Stimulated activated CD4-positive, alpha-beta T cell treated with anti-CD3 and anti-CD28 coated beads, Interleukin-1b, Interleukin-23, amount 100 ng/mL, for 1 hour (primary cell): ENCODE measurements at places on chromosomes 3 and 15.

- DNase-seq: no peak
These were observed 121.5 kb upstream of the LIPC start for GRCh38 chr15:58309963-58310928.

GRCh38 chr3:99250821-99251355 lies 349.4 kb upstream of the DCBLD2 start:
- no peak for DNase-seq

DNA sequence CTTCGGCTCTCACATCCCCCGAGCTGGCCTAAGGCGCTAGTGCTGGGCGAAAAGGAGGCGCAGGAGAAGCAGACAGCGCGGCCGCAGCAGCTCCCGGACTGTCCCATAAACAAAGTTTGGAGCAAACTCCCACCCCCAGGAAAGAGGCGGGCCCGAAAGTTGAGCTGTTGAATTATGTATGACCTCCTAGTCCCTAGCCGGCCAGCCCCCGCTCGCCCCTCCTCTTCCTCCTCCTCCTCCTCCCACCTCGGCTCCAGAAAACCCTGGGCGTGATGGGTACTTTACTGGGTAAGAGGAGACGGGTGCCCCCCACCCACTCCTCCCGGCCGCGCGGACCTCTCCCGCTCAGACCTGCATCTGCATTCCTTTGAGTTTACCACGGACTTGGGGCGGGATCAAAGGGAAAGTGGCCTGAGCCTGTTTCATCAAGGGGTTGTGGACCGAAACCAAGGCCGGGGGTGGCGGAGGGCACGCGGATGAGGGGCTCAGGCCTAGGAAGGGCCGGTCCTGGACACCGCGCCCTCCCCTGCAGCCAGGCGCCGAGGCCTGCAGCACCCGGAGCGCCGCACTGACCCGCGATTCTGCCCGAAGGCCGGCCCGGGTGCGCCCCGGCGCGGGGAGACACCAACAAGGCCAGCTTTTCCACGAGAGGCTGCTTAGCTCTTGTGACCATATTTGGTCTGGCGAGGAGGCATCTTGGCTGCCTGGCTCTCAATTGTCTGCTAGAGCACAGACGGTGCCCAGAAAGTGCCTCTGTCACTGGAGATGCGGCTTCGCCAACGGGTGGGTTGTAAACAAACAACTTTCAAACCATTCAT lies at the start of gene WWTR1:
Gene WWTR1, minus strand, starts transcription at position 100 of the 818 bp plus-strand sequence. CDS start 719 bp downstream, outside the sequence.
- no peak for DNase-seq

GRCh38 chr15:80462836-80463512 lies 58.8 kb downstream of the ARNT2 start:
- DNase-seq: no peak

DNA sequence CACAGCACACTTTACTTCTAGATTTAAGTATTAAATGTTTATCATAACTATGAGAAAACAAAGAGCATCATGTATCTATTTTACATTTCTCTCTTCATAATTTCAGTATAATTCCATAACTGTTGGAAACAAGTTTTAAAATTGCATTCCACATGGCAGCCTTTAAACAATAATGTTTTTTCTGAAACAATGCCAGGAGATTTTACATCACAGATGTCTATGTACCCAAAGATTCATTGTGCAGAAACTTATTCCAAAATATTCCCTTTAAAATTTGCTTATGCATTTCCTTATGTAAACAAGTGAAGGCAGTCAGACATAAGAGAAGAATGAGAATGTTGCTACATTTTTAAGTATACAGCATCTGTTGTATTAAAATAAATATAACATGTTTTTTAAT lies 324.9 kb upstream of the COL8A1 start:
- no peak for DNase-seq

GRCh38 chr15:101014921-101015841 lies 96.0 kb downstream of the LRRK1 start:
- DNase-seq: peak; percentile 61

DNA sequence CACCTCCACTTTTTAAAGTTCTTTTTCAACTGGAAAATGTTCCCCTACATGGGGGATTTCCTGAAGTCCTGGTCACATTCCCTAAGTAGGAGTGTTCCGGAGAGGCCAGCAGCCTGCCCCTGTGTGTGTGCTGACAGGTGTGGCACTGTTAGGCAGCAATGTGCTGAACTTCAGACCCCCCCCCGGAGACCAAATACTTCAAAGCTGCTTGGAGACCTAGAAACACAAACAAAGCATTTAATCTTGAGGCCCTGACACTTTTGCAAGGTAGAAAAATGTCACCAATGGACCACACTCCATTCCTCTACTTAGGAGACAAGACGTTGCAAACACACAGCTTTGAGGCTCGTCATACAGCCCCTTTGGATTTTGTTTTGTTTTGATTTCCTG lies 259.6 kb upstream of the CTNNB1 start:
- no peak for DNase-seq

DNA sequence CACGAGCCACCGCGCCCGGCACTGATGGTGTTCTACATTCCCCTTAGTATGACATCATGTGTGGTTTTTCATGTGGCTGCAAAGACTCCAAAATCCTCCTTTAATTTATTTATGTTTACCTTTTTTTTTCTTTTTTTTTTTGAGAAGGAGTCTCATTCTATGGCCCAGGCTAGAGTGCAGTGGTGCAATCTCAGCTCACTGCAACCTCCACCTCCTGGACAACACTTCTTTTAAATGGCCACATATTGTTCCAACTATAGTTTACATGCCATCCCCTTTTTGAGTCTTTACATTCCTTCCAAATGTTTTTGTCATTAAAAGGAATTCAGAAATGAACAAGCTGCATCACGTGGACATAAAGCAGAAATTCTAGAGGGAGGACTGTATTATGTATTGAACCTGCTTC lies 10.3 kb upstream of the CDV3 start:
- DNase-seq: no peak

DNA sequence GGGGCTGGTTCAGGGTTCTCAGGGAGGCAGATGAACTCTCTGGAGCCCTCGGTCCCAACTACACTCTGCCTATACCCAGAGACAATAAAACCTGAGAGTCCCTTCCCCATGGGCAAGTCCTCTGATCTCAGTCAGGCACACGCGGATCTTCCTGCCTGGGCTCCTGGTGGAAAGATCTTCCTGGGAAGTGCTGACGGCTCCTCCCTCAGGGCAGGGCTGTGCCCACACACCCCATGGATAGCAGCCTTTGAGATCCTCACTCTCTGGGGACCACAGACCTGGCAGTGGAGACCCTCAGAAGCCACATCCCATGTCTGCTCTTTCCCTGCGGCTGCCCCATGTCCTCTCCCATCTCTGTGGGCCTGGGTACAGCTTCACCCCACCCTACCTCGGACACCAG lies 10.4 kb downstream of the SH2D7 start:
- DNase-seq: no peak

- no peak for DNase-seq
These were observed 98.7 kb downstream of the KCNMB2 start for GRCh38 chr3:178634975-178635374.

DNA sequence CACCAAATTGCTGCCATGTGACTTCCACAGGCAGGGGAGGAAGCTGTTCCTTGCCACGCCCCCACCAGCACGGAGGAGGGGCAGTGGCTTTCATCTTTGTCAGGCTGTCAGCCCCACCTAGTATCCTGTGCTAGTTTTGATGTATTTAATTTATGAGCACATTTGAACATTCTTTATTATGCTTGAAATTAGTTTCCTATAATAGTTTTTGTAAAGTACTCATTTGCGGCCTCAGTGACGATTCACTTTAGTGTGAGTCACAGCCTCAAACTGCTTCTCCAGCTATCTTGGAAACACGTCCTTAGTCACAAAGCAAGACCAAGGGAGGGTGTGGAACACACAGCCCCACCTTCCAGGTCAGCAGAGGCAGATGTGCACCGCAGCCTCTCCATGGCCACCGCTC lies 239.9 kb upstream of the ATP10A start:
- DNase-seq: no peak

DNA sequence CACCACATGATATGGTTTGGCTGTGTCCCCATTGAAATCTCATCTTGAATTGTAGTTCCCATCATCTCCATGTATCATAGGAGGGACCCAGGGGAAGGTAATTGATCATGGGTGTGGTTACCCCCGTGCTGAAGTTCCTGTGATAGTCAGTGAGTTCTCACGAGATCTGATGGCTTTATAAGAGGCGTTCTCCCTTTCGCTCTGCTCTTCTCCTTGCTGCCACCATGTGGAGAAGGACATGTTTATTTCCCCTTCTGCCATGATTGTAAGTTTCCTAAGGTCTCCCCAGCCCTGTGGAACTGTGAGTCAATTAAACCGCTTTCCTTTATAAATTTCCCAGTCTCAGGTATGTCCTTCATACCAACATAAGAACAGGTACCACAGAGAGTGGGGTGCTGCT lies 21.9 kb downstream of the OSTN start:
- DNase-seq: no peak

- no peak for DNase-seq
These were observed at the start of gene PPM1M for GRCh38 chr3:52245322-52246263. TSS of gene PPM1M (plus strand) at chr3:52245759. CDS start at chr3:52245825, 66 bp downstream.

DNA sequence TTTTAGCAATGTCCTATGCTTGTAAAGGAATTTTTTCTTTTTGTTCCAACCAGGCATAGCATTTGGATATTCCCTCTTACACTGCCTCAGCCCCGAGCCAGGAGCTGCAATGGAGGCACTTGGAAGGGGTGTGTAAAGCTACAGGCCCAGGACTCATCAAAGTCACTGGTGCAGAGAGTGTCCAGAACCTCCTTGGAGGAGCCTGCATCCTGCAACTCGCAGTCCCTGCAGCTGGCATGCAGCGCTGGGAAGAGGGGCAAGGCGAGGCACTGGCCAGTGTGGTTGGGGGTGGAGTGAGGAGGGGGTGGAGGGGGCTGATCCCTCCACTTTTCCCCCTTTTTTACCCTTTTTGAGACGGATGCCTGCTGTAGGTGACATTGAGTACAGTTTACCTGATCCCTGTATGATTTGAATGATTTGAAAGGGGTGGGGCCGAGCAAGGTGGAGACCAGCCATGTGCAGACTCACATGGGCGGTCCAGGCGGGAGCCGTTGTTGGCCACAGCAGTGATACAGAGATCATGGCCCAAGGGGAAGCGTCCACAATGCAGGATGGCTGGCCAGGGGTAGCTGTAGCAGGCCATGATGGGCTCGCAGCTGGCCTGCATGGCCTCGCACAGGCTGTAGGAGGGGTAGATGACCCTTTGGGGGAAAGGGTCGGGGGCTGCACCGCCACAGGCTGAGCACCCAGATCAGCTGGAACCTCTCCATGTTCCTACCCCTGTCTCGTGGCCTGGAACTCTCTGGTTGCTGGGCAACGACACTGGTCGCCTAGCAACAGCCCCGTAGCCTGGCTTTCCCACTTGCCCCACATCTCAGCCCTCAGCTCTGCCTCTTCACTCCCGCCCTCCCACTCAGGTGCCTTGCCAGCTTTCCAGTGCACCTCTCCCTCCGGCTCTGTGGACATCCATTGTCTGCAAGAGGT lies 7.9 kb downstream of the P4HTM start:
- DNase-seq: no peak

GRCh38 chr3:139832998-139833397 lies 102.0 kb upstream of the CLSTN2 start:
- no peak for DNase-seq

DNA sequence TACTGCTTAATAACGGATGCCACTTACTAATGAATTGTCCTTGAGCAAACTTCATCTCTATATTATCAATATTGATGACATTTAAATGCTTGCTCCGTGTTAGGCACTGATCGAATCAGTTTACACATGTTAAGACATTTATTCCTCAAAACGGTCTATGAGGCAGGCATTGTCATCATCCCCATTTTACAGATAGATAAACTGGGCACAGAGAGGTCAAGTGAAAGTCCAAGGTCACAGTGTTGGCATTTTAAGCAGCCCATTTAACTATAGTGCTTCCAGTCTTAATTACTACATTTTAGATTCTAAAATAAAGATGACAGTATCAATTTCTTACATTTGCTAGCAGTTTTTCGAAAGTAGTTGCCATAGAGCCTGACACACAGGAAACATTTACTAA lies 966 bp upstream of the ABI3BP start:
- DNase-seq: no peak

- DNase-seq: no peak
These were observed 29.0 kb downstream of the ARIH1 start for GRCh38 chr15:72503147-72503546.

DNA sequence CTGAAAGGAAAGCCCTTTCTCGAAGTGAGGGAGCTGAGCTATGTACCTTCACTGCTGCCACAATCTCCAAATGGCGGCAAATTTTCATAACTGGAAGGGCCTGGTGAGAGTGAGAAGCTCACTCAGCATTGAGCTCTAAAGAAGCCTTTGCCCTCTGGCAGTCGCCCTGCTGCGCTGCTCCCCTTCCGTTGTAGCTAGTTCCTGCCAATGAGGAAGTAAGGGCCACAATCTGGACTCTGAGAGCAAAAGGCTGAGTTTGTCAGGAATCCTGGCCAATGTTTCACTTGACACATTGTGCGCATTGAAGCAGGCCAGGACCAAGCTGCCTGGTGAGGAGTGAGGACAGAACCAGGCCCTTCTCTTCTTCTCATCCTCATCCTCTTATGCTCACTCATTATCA lies 579.5 kb downstream of the PDCD6IP start:
- no peak for DNase-seq

DNA sequence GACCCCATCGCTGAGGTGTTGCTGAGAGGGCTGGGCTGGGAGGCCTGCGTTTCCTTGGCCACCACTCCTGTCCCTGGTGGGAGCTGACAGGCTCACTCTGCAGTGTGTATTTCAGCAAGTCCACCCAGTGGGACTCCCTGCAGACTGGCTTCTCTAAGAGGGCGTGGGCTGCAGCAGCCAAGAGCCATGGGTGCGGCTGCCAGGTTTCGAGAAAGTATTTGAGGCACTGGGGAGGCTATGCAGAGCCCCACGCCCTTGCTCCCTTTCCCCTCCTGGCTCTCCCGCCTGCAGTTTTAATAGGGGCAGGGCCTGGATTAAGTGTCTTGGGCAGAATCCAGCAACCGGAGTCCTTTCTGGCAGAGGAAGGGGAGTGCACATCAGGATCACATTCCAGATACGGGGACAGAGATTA lies 242.1 kb downstream of the THSD4 start:
- DNase-seq: no peak

- no peak for DNase-seq
These were observed 321.9 kb upstream of the RASGRP1 start for GRCh38 chr15:38886315-38887163.

- no peak for DNase-seq
These were observed 1234.7 kb downstream of the NSUN3 start for GRCh38 chr3:95297581-95297980.
